ENCODE measurements at places on chromosomes 6 and 20. TPM values are rescaled to one million over a fixed set of nuclear protein-coding genes. Genes with fewer than 3 reads are reported as not detected.

- no peaks in the 10 kb centered on the region for H3K27me3 ChIP-seq
- peak; percentile 46 for DNase-seq
- H3K4me1 ChIP-seq, result no peaks in the 10 kb centered on the region
- no peak overlapping the region for H3K27ac ChIP-seq
These were observed 155.3 kb downstream of the DHX35 start for GRCh38 chr20:39117491-39117890.

GRCh38 chr20:62209850-62210495 lies 10.1 kb downstream of the HRH3 start:
- H3K4me1 ChIP-seq, result no peaks in the 10 kb centered on the region
- H3K36me3 ChIP-seq, result no peaks in the 10 kb centered on the region
- peaks cover 8% of the 10 kb centered on the region for H3K27me3 ChIP-seq
- DNase-seq, result no peak
- no peak overlapping the region for H3K27ac ChIP-seq

The TBXT gene
- total RNA-seq, result not detected

GRCh38 chr20:33672426-33673113 lies 1.7 kb downstream of the NECAB3 start:
- no peaks in the 10 kb centered on the region for H3K36me3 ChIP-seq
- peak; percentile 70 for DNase-seq
- no peak overlapping the region for H3K4me3 ChIP-seq
- H3K27me3 ChIP-seq, result no peaks in the 10 kb centered on the region

The SLC17A1 gene
- total RNA-seq, result 0.06 TPM
